ENCODE measurements at places on chromosomes 1 and 21.

DNA sequence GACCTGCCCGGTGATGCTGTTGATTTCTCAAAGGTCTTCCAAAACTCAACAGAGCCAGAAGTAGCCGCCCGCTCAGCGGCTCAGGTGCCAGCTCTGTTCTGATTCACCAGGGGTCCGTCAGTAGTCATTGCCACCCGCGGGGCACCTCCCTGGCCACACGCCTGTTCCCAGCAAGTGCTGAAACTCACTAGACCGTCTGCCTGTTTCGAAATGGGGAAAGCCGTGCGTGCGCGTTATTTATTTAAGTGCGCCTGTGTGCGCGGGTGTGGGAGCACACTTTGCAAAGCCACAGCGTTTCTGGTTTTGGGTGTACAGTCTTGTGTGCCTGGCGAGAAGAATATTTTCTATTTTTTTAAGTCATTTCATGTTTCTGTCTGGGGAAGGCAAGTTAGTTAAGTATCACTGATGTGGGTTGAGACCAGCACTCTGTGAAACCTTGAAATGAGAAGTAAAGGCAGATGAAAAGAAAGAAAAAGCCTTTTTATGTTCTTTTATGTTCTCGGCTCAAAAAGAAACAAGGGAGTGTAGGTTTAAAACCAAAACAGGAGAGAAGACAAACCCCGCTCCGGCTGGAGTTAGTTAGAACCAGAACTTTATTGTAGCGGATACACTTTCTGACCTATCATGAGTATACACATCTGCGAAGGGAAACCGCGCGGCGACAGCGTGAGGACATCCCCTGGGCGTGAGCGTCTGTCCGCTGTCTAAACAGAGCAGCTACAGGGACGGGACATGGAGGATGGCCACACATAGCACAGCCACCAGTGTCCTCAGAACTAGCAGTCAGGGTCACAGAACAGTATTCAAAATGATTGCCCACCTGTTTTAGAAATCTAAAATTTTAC lies 77.1 kb downstream of the PIK3CD start:
- DNase-seq: no peak

DNA sequence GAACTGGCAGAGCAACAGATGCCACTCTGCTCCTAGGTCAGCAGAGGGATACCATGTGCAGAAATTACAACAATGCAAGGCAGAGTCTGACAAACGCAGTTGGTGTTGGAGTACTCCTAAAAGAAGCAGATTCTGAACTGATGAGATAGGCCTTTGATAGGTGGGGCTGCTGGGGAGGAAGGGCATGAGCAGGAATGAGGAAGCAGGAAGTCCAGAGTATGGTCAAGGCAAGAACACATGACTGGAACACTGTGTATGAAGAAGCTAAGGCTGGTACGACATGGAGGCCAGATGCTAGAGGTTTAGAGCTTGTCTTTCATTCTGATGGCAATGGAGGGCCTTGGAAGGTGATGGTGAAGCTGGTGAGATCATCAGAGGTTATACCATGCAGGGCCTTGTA lies 11.5 kb upstream of the THRAP3 start:
- DNase-seq: peak; percentile 51

- DNase-seq: peak; percentile 41
Measured at GRCh38 chr1:93692451-93692861, 10.8 kb upstream of the BCAR3 start.

GRCh38 chr1:233105225-233105624 lies 154.8 kb downstream of the NTPCR start:
- DNase-seq: peak; percentile 35

DNA sequence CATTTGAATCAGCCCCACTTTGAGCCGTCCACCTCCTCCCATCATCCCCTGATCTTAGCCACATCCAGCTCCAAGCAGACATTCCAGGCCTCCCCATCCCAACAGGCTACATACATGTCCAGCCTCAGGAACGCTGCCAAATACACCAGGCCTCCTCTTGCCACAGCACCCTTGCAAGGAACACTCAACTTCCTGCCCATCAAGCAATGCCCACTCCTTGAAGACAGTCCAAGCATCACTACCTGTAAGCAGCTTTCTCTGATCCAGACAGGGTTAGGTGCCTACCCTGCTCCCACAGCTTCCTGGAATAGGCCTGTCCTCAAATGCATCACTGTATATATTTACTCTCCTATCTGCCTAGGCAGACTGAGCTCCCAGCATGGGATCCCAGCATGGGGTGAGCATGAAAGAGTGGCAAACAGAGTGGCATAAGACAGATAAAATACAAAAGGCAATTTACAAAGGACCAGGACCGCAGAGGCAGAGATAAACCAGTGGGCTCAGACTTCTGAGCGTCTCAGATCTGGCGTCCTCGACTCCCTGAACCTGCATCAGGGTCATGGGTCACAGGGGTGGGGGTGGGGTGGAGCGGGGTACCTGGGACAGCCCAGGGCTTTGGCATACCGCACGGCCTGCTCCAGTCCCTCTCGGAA lies 816 bp downstream of the HYI start:
- peak; percentile 90 for DNase-seq

- peak; percentile 39 for DNase-seq
Measured at GRCh38 chr1:87330057-87330884, 1.6 kb downstream of the LMO4 start.

GRCh38 chr1:222290866-222291265 lies 257.0 kb downstream of the HHIPL2 start:
- DNase-seq: no peak

- peak; percentile 73 for DNase-seq
Measured at GRCh38 chr1:159177272-159177907, 6.0 kb downstream of the CADM3 start.

- DNase-seq: no peak
Measured at GRCh38 chr1:166511761-166512160, 327.5 kb upstream of the POGK start.

DNA sequence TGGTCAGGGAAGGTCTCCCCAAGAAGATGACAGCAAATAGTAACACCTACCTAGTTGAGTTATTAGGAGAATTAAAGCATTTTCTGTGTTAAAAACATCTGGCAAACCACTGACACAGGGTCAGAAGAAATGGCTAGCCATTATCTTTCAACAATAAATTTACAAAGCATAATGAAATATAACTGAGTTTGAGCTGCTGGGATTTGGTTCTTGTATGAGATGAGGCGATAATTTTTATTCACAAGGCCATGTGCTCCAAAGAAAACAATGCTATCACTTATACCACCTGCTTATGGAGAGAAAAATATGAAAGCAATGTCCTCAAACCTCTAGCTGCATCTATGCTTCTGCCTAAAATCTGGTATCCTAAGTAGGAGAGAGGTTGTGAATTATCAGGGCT lies 202.3 kb downstream of the CRB1 start:
- DNase-seq: no peak

GRCh38 chr1:186239171-186239570 lies 135.9 kb downstream of the TPR start:
- DNase-seq: peak; percentile 81

- DNase-seq: peak; percentile 85
Measured at GRCh38 chr1:39102537-39103327, 76.6 kb downstream of the NDUFS5 start.

DNA sequence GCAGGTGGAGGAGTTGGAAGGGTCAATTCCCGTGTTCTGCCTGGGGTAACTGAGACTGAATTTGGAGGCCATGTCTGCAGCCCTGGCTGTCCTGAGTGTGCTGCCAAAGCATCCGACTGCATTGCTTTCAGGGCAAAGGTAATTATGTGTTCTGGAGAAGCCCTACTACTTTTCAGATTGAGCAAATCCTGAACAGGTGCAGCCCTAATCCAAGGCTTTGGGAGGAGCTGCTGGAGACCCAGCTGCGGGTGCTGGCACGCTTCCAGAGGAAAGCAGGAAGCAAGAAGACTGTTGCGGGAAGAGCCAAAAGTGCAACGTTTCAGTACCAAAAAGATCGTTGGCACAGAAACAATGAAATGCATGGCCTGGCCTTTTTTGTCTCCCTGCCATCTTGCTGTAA lies 73.7 kb upstream of the NRIP1 start:
- no peak for DNase-seq

GRCh38 chr1:45317166-45317565 lies 9.5 kb upstream of the HPDL start:
- no peak for DNase-seq

GRCh38 chr1:10340930-10341590 lies 57.8 kb upstream of the PGD start:
- DNase-seq: peak; percentile 4

DNA sequence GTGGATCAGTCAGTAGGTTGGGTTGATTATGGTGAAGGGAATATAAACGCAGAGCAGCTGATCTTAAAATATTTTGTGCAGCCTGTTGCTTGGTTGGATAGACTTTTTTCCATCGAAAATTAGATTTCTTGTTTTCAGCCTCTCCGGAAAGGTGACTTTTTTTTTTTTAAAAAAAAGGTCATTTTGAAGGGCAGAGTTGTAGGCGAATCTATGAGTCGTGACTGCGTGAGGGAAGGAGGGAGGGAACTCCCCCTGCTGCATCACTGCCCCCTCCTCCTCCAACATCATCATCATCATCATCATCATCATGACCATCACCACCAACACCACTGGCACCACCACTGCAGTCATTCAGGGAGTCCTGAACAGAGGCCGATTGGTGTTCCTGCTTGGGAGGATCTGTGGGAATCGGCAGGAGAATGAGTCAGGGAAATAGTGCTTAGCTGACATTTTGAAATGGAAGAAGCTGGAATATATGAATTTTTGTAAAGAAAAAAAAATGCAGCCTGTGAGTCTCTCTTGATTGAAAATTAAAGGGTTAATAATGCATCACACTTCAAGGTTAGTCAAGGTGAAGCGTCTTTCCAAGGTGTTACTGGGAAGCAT lies 1.2 kb downstream of the ATP1B1 start:
- DNase-seq: peak; percentile 57

DNA sequence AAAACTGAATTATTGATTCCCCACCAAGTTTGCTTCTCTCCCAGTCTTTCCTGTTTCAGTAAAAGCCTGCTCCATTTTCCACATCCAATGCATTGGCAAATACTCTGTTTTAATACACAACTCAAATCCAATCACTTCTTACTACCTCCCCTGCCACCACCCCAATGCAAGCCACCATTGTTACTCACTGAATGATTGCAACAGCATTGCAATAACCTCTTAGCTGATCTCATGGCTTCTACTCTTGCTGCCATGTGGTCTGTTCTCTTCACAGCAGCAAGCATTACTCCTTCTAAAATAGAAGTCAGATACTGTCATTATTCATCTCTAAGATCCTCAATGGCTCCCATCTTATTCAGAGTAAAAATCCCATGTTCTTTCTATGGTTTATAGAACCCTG lies 123.4 kb downstream of the ATP6V1G3 start:
- DNase-seq: peak; percentile 8

- no peak for DNase-seq
Measured at GRCh38 chr1:173355281-173356031, 121.7 kb upstream of the PRDX6 start.

DNA sequence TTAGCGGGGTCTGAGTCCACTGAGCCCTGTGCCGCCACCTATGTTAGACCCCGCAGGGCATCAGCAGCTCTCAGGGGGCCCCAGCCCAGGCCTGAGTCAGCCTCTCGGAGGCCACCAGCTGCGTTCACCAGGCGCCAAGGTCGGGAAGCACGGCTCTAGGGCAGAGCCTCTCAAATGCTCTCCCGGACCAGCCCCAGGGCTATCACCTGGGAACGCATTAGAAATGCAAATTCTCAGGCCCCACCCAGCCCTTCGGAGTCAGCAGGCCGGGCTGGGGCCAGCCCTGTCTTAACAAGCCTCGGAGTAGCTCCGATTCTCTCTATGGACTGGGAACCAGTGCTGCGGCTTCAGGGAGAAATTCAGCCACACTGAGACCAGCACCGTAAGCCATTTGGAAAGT lies 37.2 kb upstream of the TSPEAR start:
- no peak for DNase-seq

DNA sequence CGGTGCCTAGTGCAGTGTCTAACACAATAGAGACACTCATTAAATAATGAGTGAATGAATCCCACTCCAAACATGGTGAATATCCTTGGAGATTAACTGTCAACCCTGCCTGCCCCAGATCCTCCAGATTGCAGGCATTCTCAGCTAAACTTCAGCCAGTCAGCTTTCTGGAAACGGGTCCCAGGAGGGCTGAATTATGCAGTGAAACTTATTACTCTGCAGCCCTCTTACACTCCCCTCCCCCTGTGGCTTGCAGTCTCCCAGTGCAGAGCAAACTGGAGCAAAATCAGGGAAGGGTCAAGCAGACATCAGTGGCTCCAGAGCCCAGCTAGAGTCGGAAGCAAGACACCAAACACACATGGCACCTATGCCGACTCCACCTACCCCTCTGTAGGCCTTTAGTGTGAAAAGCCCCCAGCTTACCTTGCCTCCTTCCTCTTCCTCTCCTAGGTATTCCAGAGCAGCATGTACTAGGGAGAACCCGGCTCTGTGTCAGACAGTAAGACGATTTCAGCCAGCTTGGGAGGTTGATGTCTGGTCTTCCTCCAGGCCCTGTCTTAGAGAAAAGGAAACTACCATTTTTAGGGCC lies 6.5 kb upstream of the RGS16 start:
- no peak for DNase-seq

DNA sequence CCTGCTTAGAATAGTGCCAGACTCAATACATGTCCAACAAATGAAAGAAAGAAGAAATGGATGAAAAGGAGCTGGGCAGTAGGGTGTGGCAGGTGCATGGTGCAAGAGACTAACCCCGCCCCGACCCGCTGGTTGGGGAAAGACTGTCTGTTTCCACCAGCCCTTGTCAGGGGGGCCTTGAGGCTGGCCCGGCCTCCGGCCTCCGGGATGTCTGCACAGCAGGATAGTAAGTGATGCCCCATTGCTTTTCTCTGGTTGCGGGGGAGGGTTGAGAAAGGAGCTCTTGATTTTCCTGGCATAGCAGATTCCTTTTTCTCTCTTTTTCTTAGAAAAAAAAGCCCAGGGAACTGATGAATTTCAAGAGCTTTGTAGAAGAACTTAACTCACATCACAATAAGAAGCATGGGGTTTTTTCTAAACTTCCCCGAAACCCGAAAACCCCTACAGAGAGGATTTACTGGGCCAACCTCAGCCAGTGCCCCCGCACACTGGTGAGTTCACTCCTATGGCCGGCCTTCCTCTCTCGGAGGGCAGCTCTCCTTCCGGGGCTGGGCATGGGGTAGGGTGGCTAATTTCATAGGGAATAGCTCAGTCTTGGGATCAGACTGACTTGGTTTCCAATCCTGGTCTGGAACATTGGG lies 12.5 kb upstream of the TTC22 start:
- DNase-seq: no peak

DNA sequence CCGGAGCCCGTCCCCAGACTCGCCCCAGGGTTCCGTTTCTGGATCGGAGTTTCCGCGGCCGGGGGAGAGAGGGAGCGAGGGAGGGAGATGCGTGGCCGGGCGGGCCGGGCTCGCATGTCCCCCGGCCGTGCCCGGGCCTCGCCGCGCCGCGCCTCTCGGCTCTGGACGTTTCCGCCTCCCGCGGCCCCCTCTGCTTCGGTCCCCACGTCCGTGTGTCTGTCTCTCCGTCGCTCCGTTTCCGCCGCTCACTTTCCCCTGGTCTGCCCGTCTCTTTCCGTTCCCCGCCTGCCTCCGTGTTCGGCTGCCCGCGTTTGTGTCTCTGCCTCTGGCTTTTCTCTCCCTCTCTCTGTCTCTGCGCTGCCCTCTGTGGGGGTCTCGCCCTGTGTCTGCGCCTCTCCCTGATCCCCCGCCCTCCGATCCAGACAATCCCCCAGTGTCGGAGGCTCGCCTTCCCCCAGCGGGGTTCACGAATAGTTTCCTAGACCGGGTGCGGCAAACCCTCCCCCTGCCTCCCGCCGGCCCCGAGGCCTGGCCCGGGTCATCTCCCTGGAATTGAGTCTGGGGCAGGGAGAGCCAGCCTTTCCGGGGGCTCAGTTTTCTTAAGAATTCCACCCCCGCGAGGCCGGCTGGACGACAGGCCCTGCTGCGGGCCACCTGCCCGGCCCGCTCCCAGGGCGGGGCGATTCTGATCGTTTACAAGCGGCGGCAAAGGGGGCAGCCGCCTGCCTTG lies 735 bp downstream of the NBL1 start:
- DNase-seq: peak; percentile 59

Data from EH (cell line).